ENCODE measurements at places on chromosomes 1 and 21.

DNA sequence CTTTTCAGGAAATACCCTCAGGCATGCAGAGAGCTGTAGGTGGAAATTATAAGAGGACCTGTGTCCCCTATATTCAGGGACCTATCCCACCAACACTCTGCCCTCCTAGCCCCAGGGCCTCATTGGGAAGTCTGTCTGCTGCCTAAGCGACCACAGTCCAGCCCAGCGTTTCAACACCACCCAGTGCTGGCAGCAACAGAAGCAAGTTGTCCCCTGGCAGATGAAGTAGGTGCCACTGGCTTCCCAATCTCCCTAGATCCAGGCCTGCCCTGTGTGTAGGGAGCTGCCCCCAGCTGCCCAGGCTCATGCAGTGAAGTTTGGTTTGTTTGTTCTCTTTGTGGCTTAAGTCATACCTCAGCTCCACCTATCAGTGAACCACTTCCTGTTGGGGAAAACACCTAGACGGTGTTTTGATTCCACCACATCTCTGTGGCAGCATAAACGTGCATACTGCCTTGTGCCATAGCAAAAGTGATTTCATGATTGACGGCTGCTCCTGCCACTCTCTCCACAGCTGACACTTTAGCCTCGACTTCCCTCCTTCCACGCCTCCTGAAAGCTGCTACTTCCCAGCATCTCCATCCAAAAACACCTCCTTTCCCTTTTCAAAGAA lies 8.1 kb upstream of the LEFTY1 start:
- no peak for DNase-seq

- DNase-seq, result no peak
Observed at GRCh38 chr1:193105821-193106177, 585 bp upstream of the GLRX2 start.

DNA sequence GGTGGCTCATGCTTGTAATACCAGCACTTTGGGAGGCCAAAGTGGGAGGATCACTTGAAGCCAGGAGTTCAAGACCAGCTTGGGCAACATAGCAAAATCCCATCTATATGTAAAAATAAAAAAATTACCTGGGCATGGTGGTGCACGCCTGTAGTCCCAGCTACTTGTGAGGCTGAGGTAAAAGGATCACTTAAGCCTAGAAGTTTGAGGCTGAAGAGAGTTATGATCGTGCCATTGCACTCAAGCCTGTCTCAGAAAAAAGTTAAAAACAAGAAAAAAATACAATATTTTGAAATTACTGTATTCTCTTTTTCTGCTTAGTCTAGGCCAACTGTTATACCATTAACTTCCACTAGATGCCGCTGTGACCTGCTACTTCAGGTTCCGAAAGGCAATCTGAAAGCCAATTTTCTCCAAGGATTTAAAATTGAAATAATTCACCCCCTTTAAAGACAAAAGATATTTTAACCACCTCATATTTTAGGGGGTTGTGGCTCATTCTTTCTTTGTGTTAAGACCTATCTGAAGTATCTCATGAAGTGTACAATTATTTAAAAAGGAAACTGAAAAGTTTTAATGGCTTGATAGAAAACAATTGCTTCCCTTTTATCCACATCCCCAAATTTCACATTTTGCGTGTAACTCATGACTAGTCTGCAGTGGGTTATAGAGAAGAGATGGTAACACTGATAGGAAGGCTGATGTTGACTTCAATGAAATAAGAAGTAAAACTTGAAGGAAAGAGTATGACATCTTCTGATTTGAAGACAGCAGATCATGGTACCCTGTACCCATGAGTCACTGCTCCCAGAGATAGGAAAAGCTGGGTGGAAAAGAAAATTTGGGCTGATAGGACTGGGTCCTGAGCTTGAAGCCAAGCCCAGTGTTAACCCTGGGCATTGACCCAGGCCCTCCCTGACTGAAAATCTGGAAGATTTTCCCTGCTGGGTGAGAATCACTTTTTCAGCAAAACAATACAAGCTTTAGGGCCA lies 24.4 kb upstream of the CLDN14 start:
- DNase-seq, result no peak

GRCh38 chr1:1573843-1574720 lies 581 bp downstream of the SSU72 start:
- peak; percentile 64 for DNase-seq

GRCh38 chr21:41397471-41397891 lies 28.6 kb upstream of the MX1 start:
- DNase-seq, result no peak

DNA sequence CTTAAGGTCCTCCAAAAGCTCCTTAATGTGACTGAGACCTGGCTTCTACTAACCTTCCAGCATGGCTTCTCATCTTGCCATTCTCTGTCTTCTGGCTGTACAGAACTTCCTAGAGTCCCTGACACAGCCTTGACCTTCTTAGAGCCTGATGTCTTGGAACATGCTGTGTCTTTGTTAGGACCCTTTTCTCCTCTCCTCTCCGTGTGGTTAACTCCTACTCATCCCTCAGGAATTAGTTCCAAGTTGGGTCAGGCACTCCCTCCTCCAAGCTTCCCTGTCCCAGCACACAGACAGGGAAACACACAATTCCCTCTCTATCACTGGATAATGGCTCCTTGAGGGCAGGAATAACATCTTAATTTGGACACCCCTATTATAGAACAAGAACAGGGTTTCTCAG lies 275.4 kb upstream of the USP24 start:
- no peak for DNase-seq

DNA sequence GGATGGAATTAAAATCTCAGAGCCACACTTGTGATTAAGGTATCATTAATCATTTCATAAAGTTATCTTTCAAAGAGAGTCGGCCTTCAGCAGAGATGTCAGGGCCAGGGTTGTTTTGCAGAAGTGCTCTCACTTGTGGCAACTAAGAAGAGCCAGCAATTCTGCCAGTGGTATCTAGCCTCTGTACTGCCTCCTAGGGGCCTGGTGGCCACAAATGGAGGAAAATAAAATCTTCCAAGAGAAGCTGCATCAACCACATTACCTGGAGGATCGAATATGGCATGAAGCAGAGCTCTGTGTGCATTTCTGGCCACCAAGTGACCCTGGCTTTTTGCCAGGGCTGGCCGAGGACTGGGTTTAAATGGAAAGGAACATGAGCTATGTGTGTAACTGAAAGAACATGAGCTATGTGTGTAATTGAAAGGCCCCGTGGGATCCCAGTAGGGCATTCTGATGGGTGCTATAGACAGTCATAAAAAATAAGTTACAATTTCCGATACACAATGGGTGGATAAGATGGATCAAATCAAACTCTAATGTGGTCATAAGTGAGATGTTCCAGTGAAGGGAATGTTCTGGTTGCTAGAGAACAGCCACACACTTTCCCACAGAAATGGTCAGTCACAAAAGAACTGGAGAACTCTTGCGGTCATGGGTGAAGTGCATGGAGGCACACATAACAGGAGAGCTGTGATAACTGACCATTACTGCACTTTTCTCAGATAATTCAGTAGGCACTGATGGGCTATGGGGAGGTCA lies 335.8 kb downstream of the CAMTA1 start:
- no peak for DNase-seq

DNA sequence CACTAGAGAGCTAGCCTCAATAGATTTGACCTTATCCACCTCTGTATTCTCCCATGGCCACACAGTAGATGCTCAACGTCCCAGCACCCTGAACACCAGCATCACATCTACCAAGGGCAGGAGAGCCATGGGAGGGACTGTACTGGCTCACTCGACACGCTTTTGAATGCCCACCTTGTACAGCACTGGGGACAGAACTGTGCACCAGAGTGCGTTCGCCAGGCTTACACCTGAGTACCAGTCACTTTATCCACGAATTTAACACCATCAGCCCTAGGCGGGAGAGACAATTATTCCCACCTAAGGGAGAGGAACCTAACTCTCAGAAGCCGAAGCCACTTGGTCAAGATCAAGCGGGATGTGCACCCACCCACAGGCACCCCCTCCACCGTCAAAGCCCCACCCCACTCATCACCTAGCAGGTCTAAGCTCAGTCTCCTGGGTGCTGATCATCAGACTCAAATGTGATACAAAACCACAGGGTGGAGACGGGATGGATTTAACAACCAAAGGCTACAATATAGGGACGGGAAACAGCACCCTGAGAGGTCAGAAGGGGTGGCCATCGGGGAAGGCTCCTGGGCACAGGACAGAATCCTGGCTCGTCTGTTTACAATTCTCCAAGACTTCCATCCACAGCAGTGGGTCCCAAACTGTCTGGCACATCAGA lies 110.5 kb downstream of the GLIS1 start:
- DNase-seq, result no peak

DNA sequence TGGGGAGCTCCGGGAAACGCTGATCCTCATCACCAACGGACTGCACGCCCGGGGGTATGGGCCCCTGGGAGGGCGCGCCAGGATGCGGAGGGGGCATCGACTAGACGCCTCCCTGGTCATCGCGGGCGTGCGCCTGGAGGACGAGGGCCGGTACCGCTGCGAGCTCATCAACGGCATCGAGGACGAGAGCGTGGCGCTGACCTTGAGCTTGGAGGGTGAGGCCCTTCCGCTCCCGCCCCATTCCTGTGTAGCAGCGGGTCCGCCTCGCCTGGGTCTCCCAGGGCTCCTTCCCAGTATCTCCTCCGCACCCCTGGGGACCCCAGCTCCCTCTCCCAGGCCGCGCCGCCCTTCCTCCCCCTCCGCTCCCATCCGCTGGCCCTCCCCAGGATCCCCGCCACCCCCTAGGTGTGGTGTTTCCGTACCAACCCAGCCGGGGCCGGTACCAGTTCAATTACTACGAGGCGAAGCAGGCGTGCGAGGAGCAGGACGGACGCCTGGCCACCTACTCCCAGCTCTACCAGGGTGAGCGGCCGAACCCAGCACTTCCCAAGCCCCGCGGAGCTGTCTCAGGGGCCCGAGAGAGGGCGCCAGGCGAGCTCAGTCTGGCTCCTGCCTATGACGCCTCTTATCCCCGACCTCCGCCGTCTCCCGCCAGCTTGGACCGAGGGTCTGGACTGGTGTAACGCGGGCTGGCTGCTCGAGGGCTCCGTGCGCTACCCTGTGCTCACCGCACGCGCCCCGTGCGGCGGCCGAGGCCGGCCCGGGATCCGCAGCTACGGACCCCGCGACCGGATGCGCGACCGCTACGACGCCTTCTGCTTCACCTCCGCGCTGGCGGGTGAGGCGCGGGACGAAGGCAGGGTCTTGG lies 5.0 kb downstream of the HAPLN2 start:
- peak; percentile 86 for DNase-seq

- no peak for DNase-seq
Observed at GRCh38 chr1:36585569-36586548, 103.1 kb upstream of the CSF3R start.

GRCh38 chr1:162171111-162171510 lies 101.6 kb downstream of the NOS1AP start:
- no peak for DNase-seq

DNA sequence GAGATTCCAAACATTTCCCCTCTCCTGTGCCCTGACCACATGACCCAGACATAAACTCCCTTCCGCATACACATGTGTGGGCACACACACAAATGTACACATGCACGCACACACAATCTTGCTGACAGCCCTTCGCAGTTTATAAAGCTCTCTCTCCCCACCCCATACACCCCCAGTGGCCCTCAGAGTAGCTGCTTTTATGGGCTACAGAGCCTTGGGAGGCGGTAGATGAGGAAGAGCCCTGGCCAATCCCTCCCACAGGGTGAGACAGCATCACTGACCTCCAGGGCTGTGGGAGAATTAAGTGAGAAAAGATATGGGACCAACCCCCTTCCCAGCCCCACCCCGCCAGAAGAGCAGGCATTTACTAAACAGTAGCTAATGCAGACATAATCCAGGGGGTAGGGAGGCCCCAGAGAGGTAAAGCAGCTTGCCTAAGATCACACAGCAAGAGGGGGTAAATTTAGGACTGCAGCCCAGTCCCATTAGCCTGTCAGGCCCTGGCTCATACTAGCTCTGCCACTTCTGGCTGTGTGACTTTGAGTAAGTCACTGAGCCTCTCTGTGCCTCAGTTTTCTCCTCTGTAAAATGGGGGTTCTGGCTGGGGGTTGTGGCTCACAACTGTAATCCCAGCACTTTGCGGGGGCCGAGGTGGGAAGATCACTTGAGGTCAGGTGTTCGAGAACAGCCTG lies 5.1 kb downstream of the SDC3 start:
- DNase-seq, result no peak

DNA sequence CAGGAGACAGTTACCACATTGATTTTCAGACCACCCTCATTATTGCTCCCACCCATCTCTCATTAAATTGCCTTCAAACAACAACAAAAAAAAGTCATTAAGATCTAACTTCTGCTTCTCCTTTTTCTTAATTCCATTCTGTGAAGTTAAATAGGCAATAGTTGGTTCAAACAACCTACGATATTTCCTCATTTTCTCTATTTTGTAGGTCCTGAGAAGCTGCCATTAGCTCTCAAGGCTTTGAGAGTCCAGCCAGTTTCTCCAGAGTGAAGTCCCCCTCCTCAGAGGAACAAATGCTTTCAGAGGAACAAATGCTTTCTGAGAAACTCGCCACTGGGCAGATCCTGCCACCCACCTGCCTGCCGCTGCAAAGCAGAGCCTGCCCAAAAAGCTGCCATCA lies 125.6 kb downstream of the ETS2 start:
- no peak for DNase-seq

All from NCI-H1930 (cell line).